ENCODE measurements at places on chromosomes 5 and 9.

DNA sequence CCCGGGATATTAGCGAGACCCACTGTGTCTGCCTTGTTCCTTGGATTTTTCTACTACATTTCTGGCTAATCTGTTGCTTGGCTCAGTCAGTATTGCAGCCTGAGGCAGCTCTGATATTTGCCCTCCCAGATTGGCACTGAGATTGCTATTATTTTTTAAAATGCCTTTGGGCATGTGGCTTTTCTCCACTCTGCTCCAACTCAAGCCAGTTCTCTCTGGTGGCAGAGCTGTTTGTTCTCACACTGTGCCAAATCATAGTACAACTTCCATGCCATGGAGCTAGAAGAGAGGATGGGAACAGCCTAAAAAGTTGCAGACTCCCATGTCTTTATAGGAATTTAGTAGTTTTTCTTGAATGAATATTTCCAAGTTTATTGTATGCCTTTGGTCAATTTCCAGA is 155.9 kb upstream of the ATP10B start:
- DNase-seq, result no peak

DNA sequence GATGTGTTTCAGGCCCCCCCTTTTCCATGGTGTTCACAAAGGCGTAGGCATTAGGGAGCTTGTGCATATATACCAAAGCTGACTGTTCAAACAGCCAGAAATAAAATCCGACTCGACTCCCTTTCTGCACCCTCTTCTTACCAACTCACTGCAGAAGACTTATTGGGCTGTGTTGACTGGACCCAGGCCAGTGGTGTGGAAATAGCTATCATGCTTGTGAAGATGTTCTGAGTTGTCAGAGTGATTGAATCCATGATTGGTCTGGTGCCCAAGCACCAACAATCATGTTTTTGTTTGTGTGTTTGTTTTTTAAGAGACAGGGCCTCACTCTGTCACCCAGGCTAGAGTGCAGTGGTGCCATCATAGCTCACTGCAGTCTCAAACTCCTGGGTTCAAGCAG is 21.6 kb downstream of the TJP2 start:
- DNase-seq, result no peak

DNA sequence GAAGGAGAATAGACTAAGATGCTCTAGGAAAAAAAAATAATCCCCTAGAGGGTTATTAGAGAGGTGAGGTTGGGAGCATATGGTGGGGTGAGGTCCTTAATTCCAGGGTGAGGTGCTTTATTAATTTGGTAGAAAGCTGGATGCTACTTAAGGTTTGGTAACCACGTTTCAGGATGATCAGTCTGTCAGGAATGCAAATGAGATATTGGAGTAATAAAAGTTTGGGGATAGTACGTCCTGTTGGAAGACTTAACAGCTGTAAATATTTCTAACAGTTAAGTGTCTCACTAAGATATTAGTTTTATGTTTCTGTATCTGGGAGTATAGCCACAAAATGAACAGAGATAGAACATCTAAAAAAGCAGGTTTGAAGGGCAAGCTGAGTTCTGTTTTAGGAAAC is 578.9 kb downstream of the CETN3 start:
- DNase-seq, result no peak

DNA sequence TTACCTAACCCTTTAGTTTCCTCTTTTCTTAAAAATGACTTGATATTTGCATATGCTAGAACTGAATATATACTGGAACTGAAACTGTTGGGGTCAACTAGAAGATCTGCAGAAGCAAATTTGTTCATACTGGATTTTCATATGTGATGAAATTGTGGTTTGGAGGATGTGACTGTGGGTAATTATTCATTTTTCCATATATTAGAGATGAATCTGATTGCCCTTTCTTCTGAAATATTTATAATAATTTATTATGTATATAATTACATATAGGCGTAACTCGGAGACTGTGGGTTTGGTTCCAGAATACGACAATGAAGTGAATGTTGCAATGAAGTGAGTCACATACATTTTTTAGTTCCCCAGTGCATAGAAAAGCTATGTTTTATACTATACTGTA is 149.1 kb downstream of the ATP10B start:
- DNase-seq, result no peak

GRCh38 chr9:89593727-89594427 is 10.9 kb upstream of the GADD45G start:
- DNase-seq, result peak; percentile 48

- DNase-seq, result no peak
These were observed 288.5 kb downstream of the OSTF1 start for GRCh38 chr9:75376680-75377254.

DNA sequence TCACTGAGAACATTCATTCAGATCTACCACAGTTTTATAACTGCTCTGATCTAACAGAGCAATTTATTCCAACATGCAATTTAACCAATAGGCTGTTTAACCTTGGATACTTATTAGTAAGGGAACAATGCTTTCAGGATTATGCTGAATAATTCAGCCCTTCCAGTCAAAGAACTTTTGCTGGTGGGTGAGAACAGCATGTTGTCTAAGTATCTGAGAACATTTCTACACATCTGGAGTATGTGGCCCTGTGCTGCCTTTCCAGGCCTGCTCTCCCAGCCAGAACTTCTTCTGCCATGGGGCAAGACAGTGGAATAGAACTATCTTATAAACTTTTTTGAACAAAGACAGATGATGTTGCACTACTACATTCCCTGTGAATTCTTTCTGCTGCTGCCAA is 55.8 kb downstream of the NFIB start:
- no peak for DNase-seq

DNA sequence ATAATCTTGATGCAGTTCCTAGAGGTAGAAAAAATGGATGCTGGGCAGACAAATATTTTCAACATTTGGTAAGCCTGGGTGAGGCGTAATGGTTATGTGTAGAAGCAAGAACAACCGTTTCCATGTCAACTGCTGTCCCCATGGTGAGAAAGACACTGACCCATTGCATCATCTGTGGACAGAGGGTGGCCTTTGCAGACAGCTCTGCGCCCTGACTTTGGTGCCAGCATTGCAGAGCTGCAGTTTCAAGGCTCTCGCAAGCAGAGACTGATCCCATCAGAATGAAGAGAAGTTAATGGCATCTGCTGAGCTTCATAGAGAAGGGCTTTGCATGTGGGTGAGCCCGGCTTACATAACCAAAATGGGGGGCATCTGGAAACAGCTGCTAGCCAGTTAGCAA is 179.0 kb upstream of the ADRA1B start:
- no peak for DNase-seq

DNA sequence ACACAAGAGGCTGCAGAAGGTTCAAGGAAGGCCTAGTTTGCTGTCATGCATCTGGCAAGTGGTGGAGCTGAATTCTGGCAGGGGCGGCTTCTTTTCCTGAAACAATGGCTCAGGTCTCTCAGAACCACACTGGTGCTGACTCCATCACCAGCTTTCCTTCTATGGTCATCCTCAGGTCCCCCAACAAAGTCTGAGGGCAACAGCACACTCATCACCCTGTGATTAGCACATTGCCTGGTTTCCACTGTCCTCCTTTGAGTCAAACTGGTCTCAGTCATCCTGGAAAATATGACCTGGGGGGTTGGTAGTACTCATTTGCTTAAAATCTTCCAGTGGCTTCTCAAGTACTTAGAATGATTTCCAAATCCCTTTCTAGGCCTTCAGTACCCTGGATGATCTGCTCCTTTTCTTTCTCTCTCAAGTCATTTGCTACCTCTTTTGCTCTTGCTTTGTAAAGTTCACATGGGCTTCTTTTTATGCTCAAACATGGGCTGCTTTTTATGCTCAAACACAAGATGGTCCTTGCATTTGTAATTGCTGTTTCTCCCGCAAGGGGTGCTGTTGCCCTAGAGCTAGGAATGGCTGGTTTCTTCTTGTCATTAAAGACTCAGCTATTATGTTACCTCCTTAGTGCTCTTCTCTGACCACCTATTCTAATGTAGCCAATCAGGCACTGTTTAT is 144.9 kb downstream of the ALDH1A1 start:
- no peak for DNase-seq

GRCh38 chr9:122219856-122220672 is 8.7 kb downstream of the LHX6 start:
- DNase-seq, result no peak

DNA sequence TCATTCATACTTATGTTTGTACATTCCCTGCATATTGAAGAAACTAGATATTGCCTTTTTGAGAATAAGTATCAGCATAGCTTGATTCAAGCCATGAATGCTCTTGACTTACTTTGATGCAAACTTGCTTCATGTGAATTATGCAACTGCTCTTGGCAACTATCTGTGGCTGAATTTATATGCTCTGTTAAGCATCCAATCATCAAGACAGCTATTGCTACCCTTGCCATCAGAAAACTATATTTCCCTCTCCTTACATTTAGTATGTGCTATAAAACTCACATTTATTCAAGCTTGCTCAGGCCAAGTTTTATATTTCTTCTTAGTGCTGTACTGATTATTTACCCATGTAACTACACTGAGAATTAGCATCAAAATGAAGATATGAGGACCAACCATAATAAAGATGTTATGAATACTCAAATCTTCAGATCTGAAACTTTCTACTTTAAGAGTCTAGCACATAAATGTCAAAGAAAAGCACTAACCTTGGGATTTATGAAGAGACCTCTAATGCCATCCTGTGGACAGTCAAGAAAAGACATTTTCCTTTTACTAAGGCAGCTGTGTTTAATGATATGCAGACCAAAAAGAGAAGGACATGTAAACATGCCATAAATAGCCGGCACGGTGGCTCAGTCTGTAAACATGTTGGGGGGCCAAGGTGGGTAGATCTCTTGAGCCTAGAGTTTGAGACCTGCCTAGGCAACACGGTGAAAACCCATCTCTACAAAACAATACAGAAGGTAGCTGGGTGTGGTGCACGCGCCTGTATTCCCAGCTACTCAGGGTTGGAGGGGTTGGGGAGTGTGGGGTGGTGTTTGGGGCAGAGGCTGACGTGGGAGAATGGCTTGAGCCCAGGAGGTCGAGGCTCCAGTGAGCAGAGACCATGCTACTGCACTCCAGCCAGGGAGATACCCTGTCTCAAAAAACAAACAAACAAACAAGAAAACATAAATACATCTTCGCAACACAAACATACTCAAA is 267.0 kb upstream of the TYRP1 start:
- no peak for DNase-seq

- no peak for DNase-seq
These were observed 10.1 kb upstream of the THG1L start for GRCh38 chr5:157721159-157721558.

DNA sequence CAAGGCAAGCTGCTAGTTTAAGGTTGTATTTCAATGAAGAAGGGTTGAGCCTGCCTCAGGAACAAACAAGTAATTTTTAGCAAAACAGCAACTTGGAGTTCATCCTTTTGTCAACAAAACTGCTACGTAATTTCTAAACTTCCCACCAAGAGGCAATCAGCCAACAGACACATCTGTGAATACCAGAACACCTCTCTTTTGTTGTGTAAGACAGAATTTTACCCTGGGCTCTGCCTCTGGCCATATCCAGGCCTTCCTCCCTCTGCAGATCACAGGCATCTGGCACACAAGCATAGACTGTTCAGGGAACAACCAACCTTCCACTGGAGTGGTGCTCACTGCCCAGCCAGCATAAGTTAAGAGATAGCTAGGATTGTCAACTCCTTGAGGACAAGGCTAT is 409.0 kb downstream of the SPOCK1 start:
- no peak for DNase-seq

DNA sequence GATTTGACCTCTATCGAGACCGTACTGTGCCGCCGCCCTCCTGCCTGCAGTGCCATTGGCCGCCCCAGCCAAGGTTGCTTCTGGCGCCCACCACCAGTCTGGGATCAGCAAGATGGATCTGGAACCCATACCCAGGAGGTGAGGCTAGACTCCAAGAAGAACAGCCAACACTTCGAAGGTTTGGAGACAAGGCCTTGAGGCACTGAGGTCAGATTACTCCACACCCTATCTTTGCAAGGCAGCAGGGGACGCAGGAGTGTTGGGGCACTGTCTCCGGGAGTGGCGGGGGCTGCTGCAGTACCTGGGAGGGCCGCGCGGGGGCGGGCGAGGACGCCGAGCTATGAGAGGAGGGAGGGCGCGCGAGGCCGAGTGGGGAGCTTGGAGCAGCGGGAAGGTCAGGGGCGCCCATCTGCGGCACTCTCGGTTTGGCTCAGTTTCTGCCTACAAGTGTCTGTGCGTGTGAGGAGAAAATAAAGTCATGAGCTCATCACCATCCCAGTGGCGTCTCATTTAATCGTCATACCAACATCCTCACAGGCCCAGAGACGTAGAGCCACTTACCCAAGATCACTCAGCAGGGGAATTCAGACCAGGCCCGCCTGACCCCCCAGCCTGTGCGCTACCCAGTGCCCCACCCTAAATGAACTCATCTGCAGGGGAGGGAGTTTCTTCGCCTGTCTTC is 20.5 kb upstream of the PSD2 start:
- DNase-seq, result peak; percentile 59

- DNase-seq, result no peak
These were observed 91.8 kb upstream of the DAPK1 start for GRCh38 chr9:87405677-87406542.

- no peak for DNase-seq
These were observed 54.0 kb downstream of the WDR41 start for GRCh38 chr5:77438071-77438470.

GRCh38 chr5:113478691-113479090 is 9.6 kb downstream of the MCC start:
- DNase-seq, result no peak

DNA sequence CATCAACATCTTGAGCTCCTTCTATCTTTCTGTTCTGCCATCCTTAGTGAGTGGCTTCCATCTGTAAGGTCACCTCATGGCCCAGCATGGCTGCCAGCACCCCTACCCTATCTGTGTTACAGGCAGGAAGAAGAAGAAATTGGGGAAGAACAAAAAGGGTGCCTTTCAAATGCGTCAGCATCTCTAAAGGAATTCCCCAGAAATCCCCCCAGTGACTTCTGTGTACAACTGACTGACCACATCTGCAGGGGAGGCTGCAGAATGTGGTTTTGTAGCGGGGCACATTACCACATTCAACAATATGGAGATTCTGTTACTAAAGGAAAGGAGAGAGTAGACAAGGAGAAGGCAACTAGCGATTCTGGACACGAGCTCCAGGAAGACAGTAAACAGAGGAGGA is 40.1 kb downstream of the ALG2 start:
- DNase-seq, result peak; percentile 8

Measured in stimulated activated CD4-positive, alpha-beta T cell treated with anti-CD3 and anti-CD28 coated beads, Interleukin-15, amount 100 ng/mL, for 48 hours (primary cell).